ENCODE measurements at places on chromosomes 3 and 15.

DNA sequence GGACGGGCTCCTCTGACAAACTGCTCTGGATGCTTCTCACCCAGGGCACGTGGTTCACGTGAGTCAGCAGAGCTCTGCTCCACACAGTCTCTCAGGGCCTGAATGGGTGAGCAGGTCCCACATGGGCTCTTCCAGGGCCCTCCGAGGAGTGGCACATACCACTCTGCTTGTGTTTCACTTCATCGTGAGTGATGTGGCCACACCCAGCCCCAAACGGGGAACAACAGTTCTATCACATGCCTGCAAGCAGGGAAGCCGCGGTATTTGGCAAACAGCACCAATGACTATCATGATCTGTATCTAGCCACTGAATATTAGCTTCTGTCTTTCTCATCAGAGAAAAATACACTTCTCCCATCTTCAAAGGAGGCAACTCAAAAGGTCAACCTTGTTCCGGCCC, 352.8 kb downstream of the GABRG3 start:
- DNase-seq, result no peak

DNA sequence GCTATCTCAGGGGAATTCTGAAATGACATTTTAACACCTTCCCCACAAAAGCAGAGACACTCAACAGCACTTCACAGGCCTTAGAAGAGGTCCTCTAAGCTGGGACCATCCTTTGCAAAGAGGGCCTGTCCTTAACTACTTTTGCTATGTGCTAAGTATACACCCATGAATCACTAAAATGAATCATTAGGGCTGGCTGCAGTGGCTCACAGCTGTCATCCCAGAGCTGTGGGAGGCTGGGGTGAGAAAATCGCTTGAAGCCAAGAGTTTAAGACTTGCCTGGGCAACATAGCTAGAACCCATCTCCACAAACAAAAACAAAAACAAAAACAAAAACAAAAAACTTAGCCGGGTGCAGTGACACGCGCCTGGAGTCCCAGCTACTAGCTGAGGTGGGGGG, 53.9 kb upstream of the MELTF start:
- no peak for DNase-seq

- DNase-seq, result peak; percentile 5
Observed at GRCh38 chr3:51819709-51820406, 40.8 kb upstream of the IQCF6 start.

DNA sequence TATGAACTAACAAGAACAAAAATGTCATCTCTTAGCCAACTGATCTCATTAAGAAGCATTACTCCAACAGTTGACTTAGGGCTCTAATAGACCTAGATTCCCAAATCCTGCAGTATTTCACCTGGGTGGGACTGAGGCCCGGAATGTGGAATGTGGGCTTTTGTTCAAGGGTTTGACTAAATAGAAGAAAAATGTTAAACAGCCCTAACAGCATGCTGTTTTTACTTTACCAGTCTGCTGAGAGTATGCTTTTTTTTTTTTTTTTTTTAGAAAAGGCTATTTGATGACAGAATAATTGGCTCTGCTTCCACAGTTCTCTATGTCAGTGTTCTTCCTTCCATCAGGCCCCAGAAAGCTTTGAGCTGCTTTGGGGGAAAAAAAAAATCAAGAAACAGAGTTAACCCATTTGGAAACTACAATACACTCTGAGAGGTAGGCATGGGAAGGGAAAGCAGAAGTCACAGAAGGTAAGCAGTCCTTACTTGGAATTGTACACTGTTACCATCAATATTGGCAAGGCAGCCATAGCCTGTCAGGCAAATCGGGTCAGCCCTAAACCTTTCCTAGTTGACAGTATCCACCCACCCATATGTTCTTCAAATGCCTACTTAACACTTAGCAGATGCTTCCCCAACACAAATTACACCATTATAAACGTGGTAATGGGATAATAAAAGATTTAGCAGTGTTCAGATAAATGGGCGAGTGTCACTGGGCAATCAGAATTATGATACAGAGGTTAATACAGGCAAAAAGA, 224.2 kb downstream of the CNTN3 start:
- DNase-seq, result no peak

- no peak for DNase-seq
Observed at GRCh38 chr3:188559072-188559429, 405.1 kb downstream of the LPP start.

DNA sequence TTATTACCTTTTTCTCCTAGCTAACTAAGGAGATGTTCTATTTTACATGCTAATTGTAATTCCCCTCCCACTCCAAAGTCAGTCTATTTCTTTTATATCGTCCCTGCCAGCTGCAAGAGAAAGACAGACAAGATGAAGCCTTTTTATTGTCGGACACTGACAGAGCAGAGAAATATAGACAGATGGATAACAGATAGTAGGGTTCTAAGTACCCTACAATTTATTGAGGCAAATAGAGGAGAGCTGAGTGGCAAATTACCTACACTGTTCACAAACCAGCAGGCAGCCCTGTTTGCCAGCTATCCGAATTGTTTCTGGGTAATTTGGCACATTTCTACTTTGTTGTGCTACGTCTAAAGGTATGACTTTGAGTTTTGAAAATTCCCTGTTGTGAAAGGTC, 392.3 kb upstream of the ZNF717 start:
- DNase-seq, result no peak

GRCh38 chr3:88742106-88742505, 365.3 kb upstream of the EPHA3 start:
- DNase-seq, result no peak

- DNase-seq, result no peak
Observed at GRCh38 chr3:138173769-138174420, 826 bp downstream of the DBR1 start.

- DNase-seq, result no peak
Observed at GRCh38 chr3:129022114-129023007, 21.3 kb downstream of the EFCC1 start.

GRCh38 chr15:89367485-89368451, 33.1 kb upstream of the POLG start:
- DNase-seq, result peak; percentile 20

DNA sequence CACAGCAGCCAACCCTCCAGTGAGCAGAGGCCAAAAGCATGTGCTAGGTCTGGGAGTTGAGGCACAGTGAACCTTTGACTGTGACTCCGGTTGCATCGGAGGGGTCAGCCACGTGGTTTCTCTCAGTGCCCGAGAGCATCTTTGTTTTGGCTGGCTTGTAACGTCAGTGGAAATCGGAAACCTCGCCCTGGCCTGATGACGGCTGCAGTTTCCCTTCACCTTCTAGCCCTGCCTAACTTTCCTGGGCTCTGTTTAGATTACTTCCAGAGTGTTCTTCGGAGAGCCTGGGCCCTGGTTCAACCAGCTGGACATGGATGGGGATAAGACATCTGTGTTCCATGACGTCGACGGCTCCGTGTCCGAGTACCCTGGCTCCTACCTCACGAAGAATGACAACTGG, 56.6 kb downstream of the MESD start:
- DNase-seq, result no peak

GRCh38 chr3:150421799-150422548, 13.9 kb downstream of the TSC22D2 start:
- no peak for DNase-seq

DNA sequence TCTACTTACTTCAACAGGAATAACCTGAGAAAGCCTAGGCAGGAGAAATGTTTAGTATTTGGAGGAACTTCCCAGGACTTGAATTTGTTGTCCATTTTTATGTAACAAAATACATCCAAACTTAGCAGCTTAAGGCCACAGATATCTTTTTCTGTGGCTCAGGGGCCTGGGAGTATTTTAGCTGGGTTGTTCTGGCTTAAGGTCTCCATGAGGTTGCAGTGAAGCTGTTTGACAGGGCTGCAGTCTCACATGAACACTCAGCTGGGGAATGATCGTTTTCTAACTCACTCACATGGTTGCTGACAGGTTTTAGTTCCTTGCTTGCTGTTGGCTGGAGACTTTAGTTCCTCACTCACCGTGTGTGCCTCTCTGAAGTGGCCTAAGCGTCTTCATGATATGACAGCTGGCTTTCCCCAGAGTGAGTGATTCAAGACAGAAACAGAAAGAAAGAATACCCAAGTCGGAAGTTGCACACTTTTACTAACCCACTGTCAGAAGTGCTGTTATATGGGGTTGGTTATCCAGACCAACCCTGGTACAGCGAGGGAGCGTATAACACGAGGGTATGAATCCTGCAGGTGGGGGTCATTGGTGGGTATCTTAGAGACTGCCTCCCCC, 229.7 kb upstream of the TBL1XR1 start:
- peak; percentile 38 for DNase-seq

GRCh38 chr3:100274361-100274760, 13.6 kb downstream of the TBC1D23 start:
- DNase-seq, result no peak

GRCh38 chr3:141442446-141442845, 44.4 kb upstream of the RASA2 start:
- DNase-seq, result no peak

DNA sequence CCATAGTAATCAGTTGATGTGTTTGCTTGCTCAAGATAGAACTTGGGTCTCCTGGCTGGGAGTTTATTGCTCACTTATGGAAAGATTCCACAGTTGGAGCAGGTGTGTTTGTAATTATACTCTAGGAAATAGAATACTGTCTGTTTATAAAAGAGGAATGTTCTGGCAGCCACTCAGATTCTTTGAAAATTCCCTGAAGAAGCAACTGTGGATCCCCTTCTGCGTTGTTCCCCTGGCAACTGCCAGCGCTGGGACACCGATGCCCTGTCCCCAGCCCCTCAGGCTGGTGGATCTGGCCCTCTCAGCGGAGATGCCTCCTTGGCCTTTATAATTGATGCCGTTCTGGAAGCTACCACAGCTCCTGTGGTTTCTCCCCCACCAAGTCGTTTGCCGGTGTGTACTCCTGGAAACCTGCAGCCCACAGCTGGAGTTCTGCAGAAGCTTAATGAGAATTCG, 225.9 kb downstream of the ITPR1 start:
- DNase-seq, result no peak

DNA sequence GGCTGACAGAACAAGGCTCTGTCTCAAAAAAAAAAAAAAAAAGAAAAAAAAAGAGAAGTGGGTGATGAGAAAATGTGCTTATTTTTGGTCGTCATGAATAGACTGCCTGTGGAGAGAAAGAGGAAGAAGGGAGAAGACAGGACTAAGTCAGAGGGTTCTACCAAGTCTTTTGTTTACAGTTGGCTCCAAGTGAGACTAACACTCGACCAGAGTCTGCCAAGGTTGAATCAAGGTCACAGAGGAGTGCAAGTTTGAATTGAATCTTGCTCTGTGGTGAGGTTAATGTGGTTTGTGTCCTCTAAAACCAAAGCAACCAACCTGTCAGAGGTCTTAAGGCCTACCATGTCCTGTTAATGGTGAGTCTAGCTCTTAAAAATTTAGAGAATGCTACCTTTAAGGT, 334.1 kb upstream of the GRM7 start:
- DNase-seq, result no peak

DNA sequence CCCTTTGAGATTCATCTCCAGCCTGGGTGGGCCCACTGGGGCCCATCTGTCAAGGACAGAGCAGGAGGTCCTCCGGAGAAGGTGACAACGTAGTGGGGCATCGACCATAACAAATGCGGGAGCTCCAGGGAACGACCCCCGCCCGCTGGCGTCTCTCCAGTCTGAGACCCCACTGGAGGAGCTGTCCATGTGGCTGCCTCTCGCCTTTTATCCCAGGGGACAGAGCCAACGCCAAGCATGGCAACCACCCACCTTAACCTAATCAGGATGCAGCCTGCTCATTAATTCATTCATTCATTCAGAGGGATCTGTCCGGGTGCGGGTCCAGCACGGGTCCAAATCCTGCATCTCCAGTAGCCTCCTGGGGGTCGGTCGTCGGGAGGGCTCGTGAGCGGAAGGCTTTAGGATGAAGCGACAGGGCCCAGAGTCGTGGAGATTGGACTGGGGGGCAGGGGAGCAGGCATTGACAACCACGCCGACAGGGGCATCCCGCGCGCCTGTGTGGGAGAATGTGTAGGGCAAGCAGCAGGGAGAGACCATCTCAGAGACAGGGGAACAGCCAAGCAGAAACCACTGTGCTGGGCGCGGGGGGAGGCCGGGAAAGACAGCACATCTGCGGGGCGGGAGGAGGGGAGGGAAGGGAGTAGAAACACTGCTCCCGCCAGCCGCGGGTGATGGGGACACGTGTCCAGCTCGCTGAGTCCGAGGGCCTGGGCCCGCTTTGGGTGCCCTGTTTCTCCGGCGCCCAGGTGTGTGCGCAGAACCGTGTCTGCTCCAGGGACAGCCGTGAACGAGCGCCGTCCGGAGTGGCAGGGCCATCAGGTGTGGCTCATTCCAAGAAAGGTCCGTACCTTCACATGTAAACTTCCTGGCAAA, 1.9 kb downstream of the PIGZ start:
- no peak for DNase-seq

DNA sequence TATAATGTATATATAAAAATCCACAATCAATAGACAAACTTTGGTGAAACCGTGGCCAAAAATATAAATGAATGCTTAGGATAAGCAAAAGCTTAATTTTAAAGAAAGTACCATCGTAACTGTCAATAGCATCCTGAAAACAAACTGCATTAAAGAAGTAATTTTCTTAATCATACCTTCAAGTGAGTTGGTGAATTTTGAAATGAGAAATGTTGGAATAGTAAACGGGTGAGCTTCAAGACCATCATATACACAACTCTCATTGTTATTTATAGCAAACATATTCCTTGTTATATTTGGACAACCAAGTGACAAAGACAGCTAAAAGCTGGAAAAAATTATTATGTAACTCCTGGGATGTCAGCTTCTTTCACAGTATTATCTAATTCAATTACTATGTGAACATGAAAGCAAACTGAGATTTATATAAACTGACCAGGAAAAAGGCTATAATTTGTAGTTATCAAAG, 3.7 kb downstream of the DAZL start:
- no peak for DNase-seq

- DNase-seq, result no peak
Observed at GRCh38 chr3:48135552-48136495, 52.4 kb downstream of the CDC25A start.

DNA sequence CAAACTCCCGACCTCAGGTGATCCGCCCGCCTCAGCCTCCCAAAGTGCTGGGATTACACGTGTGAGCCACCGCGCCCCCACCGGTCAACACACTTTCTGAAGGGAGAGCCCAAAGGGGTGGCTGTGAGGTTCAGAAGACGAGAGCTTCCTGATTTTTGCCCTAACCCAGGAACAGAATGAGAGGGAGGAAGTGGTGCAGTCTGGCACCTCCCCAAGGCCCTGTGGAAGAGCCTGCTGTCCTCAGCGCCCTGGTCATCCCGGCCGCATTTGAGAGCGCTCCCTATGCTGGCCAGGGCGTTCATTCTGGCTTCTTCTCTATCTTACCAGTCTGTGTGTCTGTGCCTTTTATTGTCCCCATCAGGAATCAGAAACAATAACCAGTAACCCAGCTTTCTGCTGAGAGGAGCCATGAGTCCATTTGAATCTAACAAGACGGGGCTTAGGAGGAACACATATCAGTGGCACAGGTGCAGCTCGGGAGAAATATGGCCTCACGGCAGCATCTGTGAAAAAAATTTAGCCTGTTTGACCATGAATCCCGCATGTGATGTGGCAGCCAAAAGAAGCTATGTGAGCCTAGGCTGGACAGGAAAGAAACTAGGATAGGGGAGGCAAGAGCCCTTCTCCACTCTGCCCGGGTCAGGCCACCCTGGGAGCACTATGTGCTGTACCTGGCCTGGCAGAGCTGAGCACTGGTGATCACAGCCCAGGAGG, 12.9 kb downstream of the BDH1 start:
- DNase-seq, result no peak

All from stimulated activated CD4-positive, alpha-beta T cell treated with anti-CD3 and anti-CD28 coated beads, Interleukin-4, amount 100 ng/mL, for 1 hour (primary cell).